Activated naive CD8-positive, alpha-beta T cell treated with anti-CD3 and anti-CD28 coated beads for 36 hours (primary cell): ENCODE measurements at places on chromosomes 16 and 17. TPM values are rescaled to one million over a fixed set of nuclear protein-coding genes. Genes with fewer than 3 reads are reported as not detected.
A peak's percentile ranks its signal among the peaks of the same experiment; 100 is the strongest.

DNA sequence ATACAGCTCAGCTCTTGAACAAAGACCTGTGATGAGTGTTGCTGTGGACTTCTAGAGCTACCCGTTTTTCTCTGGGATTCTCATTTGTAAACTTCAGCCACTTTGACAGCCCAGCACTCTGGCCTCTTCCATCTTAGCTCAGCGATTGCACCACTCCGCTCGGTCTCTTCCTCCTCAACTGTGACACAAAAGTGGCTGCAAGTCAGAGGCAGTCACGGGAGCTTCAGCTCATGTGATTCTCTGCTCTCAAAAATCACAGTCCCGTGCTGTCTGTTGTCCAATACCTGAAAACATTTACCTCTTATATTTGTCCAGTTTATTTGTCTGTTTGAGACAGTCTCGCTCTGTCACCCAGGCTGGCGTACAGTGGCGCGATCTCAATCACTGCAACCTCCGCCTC is 75.7 kb upstream of the DNAH17 start:
- no peak for DNase-seq

DNA sequence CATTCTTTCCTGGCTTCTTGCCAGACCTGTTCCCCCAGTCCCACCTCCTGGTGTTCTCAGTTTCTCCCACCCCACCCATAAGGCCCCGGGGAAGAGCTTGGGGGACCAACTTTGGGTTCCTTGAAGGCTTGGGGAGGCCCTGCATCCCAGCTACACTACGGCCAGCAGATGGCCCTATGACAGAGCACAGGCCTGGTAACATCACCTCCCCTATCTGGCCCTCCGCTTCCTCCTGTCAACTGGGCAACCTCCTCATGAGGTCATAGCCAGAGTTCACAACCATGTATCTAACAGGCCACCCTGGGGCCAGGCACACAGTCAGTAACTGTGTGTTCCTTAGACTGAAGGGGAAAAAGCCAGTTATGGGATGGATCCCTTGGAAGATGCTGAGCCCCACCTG is 31.4 kb downstream of the MYO15A start:
- DNase-seq: no peak

GRCh38 chr16:81527477-81528178 is 83.0 kb downstream of the CMIP start:
- no peak for DNase-seq

- peak; percentile 21 for DNase-seq
Measured at GRCh38 chr16:2296661-2297505, 29.0 kb upstream of the RNPS1 start.

DNA sequence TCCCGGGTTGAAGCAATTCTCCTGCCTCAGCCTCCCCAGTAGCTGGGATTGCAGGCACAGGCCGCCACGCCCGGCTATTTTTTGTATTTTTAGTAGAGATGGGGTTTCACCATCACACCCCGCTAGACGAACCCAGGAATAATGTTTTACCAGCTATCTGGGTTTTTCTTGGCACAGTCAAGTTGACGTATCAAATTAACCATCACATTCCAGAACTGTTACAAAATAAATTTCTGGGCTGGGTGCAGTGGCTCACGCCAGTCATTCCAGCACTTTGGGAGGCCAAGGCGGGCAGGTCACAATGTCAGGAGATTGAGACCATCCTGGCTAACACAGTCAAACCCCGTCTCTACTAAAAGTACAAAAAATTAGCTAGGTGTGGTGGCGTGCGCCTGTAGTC is 501.2 kb downstream of the SHISA9 start:
- DNase-seq: no peak

DNA sequence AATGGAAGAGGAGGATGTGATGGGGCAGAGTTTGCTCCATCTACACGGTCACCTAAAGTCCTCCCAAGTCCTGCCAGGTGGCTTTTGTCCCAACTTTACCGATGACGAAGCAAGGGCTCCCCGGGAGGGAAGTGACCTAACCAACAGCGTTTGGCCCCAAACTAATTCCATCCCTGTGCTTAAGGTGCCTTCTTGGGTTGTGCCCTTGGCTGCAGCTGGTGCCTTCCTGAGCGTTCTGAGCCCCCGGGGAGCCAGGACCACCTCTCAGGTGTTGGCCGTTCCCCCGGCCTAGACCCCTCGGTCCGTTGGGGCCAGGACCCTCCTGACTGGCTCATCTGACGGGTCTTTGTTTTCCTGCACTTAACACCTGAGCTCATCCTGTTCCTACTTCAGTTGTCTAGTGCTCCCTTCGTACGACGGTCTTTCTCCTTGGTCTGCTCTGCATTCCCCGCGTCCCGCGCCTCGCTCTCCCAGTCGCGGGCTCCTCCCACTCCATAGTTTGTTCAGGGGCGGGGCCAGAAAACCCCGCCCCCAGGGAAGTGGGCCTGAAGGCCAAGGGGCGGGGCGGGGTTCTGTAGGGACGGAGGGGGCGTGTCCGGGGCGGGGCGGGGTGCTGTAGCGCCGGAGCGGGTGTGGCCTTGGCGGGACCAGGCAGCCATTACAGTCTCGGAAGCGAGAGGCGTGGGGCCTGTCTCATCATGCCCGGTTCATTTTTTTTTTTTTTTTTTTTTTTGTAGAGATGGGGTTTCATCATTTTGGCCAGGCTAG is 822 bp upstream of the ZSCAN10 start:
- DNase-seq: peak; percentile 91

DNA sequence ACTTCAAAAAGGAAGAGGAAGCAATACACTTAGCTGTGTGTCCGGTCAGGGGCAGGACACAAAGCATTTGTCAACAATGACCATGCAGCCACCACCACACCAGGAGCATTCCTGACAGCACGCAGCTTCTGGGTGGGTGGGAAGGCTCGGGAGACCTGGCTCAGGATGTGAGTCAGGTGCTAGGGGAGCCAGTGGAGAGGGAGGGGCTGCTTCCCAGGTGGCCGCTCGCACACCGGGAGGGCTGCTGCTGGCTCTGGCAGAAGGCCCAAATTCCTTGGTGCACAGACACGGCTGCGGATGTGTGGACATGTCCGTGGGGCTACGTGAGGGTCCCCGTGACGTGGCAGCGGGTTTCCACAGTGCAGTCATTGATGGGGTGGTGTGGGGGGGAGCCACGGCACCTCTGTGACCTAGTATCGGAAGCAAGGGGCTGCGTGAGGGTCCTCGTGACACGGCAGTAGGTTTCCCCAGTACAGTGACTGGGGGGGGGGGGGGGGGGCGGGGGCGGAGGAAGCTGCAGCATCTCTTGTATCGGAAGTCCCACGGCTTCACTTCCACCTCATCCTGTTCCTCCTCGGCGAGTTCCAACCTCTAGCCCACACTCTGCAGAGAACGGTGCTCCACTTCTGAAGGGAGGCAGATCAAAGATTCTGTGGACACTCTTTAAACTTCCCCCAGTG is 112.8 kb downstream of the ZNF778 start:
- DNase-seq: peak; percentile 42

DNA sequence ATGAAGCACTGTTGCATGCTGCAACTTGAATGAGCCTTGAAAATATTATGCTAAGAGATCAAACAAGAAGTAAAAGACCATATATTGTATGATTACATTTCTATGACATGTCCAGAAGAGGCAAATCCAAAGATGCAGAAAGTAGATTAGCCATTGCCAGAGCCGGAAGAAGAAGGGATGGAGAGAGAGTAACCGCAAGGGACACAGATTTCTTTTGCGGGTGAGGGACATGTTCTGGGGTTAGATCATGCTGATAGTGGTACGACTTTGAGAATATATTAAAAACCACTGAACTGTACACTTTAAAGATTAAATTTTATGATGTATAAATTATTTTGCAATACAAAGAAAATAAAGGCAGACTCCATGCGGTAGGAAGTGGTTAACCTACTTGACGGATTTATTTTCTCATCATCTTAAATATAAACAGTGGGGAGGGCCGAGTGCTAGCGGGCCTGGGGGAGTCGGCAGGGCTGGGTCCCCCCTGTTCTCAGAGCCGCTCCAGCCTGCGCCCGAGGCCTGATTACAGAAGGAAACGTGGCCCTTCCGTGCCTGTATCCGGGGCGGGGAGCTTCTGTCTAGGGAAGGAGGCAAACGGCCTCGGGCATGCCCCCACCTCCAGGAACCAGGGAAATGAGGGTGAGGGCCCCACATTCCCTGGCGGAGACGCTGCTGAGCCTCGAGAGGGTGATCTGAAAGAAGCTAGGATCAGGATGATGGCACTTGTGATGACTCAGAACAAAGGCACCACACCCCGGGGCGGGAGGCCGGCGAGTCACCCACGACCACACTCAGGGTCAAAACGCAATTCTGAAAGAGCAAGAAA is 48.0 kb downstream of the SHCBP1 start:
- no peak for DNase-seq

DNA sequence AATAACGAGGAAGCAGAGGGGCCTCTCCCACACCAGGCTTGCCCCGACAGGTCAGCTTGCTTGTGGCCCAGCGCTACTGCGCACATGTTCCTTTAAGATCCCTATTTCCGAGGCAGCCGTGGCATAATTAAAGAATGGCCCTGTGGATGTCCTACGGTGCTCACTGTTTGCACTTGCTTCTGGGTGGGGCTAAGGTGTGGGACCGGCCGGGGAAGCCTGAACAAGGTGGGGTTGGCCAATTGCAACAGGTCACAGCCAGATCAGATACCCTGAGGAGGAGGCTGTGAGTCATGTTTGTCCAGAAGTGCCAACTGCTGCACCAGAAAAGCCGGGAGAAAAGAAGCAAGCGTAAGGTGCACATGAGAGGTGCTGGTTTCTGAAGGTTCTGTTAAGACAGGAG is 158.5 kb upstream of the CACNG5 start:
- DNase-seq: no peak

GRCh38 chr17:64773836-64774761 is 112.0 kb upstream of the SMURF2 start:
- no peak for DNase-seq

- no peak for DNase-seq
Measured at GRCh38 chr17:45013021-45013997, 38.1 kb downstream of the DCAKD start.

DNA sequence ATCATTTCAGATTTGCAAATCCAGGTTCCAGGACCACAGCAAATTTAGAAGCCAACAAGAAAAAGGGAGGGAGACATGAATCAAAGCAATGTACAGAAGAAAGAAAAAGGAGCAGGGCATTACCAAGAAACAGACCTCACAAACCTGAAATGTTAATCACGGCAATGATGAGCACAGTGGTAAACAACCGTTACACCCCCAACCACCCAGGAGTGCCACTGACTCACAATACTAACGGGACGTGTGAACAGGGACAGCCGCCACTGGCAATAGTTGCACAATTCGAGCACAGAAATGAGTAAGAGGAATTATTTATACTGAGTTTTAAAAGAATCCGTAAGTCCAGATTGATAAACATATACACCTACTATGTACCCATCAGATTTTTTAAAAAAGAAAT is 13.8 kb downstream of the USP22 start:
- peak; percentile 34 for DNase-seq

DNA sequence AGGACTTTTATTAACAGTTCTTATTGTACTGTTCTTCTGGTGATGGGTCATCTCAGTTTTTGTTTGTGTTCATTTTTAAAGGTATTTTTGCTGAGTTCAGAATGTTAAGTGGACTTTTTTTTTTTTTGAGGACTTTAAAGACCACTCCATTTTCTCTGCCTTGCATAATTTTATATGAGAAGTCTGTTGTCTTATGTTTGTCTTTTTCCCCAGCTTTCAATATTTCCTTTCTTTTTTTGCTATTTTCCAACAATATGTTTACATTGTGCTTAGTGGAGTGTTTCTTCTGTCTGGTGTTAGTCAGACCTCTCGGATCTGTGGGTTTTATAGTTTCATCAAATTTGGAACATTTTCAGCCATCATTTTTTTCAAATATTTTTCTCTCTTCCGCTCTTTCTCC is 290.0 kb upstream of the TNRC6C start:
- DNase-seq: no peak

DNA sequence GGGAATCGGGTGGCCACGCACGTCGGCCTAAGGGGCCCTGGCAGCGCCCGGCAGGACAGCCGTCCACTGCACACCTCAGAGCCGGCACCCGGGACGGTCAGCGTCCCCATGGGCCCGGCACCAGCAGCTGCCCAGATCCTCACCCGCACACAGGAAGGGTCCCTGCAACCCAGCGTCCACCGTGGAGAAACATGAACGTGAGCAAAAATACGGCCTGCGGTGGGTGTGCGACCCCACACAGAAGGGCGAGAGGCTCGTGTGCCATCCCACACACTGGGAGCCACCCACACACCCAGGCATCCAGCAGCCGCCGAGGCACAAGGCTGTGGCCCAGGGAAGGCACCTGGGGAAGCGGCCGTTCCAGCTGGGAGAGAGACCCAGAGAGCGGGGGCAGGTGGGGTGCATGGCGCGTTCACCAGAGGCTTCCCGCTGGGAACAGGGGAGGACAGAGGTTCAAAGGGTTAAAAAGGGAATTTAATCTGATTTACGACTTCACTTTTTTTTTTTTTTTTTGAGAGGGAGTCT is 6.4 kb downstream of the PIEZO1 start:
- no peak for DNase-seq

DNA sequence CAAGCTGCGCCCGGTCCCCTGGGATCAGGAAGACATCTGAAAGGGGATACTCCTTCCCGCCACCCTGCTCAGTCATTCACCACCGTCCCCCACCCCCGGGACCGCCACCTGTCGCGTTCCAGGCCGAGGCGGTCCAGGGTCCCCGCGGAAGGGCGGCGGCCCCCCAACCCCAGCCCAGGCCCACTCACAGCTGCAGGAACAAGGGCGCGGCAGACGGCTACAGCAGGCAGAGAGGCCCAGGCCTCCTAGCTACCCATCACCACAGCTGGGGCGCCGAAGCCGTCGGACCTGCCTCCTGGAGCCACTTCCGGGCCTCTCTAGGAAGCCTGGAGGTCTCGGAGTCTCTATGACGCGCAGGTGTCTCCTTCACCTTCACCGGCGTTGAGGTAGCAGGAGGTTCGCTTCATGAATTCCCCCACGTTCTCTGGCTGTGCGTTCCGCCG is at the start of gene SDR42E1:
SDR42E1 (minus strand) TSS at position 272 of the 443 bp plus-strand sequence. CDS start 10,612 bp downstream, outside the sequence.
- DNase-seq: peak; percentile 75

DNA sequence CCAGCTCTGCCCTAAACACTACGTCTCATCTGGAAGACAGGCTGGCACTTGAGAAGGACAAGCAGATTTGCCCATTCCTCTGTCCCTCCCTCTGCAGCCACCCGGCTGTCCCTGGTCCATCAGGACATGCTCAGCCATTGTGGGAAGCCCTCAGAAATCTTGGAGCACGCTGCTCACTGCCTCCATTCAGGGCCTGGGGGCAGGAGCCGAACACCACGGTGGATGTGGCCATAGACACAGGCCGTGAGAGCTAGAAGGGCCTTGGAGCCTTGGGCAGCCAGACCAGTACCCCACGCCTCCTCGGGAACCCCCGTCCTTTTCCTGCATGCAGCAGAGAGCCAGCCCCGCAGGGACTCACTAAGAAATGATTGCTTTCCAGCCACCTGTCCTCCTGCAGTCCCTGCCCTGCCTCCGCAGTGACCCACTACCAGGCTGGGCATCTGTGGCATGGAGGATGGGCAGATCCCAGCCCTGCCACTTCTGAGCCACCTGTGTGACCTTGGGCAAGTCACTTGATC is 3.4 kb downstream of the DOC2A start:
- DNase-seq: no peak

SRCIN1 gene
- 0.37 TPM for total RNA-seq

TP53TG3F gene
- not detected for total RNA-seq

MYH8 gene
- not detected for total RNA-seq

FOXL1 gene
- total RNA-seq: not detected

SULT1A4 gene
- total RNA-seq: 1.2 TPM

CA5A gene
- not detected for total RNA-seq

TMEM88 gene
- 4.8 TPM for total RNA-seq

CDYL2 gene
- total RNA-seq: 7.4 TPM

CLEC19A gene
- total RNA-seq: not detected
